ENCODE measurements at places on chromosomes 1 and 21.
A peak's percentile ranks its signal among the peaks of the same experiment; 100 is the strongest.

DNA sequence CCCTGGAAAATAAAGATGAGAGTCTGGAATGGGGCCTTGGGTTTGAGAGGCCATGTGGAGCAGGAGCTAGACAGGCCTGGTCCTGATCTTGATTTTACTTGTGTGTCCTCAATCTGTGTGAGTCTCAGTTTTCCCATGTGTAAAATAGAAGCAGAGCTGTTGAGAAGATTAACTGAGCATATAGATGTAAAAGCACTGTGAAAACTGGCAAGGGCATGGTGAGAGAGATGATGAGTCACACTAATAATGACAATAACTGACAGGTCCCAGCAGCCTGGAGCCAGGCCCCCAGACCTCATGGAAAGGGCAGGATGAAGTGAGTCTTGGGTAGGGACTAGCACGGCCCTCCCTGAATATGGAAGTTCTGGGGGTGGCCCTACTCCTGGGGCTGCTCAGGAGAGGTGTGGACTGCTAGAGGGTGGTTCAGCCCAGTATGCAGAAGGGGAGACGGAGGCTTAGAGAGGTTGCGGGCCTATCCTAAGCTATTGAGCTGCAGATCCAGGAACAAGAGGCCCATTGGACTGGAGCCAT lies 2.8 kb upstream of the AHDC1 start:
- peak; percentile 23 for DNase-seq

DNA sequence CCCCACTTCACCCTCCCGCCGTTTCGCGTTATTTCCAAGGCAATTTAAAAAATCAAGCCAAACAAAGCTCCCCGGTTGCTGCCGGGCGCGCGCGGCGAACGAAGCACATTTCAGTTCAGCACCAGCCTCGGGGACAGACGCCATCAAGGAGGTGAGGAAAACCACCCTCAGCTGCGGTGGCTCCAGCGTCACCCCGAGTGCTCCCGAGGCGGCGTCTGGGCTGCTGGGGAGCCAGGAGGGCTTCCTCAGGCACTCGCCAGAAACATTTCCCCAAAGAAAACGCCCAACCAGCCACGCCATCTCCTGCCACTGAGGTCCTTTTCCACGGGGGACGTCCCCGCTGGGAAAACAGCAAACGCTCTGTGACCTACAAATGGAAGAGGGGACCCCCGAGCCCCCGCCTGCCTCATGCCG lies 623 bp downstream of the GNG4 start:
- peak; percentile 74 for DNase-seq

- no peak for DNase-seq
Measured at GRCh38 chr1:71264039-71264438, 183.2 kb upstream of the ZRANB2 start.

DNA sequence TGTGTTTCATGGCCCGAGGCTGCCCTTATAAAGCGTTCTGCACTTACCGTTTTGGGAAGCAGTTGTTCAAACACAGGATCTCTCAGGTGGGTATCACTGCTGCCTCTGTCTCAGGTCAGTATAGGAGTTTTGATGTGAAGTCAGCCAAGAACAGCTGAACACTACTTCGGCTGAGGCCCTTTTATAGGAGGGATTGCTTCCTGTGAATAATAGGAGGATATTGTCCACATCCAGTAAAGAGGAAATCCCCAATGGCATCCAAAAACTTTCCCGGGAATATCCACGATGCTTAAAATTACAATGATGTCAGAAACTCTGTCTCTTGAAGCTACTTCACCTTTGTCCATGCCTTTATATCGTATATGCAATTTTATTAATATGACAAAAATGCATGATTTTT lies at the start of gene SELE:
TSS of gene SELE (minus strand) at position 156 of the 400 bp plus-strand sequence. CDS start 467 bp downstream, outside the sequence.
- DNase-seq, result no peak

DNA sequence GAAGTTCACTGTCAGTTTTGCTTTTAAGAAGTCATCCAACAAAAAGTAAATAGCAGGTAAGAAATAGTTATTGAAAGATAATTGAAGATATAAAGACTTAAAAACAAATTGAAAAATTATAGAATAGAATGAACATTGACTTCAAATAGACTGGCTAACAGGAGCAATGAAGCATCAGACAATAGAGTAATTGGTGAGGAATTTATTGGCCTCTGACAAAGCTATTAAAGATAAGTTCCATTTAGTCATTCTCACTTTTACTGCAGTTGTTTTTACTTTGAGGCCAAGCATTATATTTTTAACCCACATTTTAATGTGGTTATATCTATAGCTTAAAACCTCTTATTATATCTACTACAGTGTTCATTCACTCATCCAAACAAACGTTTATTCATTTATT lies 228.8 kb upstream of the ADGRL2 start:
- no peak for DNase-seq

DNA sequence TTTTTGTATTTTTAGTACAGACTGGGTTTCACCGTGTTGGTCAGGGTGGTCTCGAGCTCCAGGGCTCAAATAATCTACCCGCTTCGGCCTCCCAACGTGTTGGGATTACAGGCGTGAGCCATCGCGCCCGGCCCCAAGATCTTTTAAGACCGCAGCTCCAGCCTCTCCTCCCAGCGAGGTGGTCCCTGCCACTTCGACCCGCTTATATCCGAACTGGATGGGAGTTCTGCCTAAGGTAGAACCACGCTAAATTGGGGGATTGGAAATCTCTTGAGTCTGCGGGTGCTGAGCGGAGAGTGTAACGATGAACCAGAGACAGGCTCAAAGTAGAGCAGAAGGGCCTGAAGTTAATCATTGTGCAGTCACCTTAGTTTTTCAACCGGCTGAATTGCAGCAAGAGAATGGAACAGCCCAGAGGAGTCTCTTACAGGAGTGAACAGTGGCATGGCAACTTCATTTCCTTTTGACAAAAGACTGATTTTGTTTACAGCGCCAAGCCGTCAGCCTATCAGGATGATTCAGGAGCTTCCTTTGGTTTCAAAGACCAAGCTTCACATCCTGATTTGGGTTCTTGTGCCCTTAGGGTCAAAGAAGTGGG lies 726 bp upstream of the CYB5R1 start:
- peak; percentile 29 for DNase-seq

DNA sequence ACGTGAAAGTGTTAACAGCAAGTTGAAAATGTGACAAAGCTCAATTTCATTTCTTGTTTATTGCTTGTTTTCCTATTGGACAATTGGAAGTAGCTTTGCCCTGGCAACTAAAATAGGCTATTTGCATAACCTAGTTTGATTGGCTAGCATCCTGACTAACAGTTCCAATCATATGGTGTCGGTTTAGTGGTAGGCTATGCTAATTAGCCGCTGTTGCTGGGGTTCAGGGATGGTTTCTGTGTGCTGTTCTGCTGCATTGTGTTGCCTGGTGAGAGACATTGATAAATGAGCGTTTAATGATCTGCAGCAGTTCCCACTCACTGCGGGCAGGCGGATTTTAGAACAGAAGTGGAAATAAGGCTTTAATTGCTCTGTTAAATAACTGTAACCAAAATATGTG lies 68.5 kb downstream of the DYRK1A start:
- peak; percentile 89 for DNase-seq

- peak; percentile 55 for DNase-seq
Measured at GRCh38 chr1:97190326-97190725, 468.7 kb downstream of the PTBP2 start.

- no peak for DNase-seq
Measured at GRCh38 chr1:166903232-166903631, 27.2 kb upstream of the TADA1 start.

DNA sequence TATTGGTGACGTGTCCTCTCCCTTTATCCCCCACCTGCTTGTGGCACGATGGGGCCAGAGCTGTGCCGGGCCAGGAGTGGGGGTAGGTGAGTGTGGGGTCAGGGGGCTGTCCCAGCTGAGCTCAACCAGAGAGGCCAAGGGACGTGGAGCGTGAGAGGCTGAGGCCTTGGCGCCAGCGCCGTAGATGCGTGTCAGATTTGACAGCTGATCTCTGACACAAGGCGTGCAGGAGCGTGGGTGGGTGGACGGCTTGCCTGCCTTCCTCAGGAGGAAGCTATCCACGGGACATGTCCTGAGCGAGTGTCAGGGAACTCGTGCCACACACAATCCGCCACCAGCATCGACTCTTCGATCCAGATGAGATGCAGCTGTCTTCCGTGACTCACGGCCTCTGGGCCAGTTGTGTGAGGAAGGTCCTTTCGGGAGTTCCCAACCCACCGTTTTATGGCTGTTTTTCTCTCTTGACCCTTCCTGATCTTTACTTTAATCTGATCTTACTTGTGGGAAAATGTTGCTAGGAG lies 56.7 kb downstream of the SPSB1 start:
- no peak for DNase-seq

DNA sequence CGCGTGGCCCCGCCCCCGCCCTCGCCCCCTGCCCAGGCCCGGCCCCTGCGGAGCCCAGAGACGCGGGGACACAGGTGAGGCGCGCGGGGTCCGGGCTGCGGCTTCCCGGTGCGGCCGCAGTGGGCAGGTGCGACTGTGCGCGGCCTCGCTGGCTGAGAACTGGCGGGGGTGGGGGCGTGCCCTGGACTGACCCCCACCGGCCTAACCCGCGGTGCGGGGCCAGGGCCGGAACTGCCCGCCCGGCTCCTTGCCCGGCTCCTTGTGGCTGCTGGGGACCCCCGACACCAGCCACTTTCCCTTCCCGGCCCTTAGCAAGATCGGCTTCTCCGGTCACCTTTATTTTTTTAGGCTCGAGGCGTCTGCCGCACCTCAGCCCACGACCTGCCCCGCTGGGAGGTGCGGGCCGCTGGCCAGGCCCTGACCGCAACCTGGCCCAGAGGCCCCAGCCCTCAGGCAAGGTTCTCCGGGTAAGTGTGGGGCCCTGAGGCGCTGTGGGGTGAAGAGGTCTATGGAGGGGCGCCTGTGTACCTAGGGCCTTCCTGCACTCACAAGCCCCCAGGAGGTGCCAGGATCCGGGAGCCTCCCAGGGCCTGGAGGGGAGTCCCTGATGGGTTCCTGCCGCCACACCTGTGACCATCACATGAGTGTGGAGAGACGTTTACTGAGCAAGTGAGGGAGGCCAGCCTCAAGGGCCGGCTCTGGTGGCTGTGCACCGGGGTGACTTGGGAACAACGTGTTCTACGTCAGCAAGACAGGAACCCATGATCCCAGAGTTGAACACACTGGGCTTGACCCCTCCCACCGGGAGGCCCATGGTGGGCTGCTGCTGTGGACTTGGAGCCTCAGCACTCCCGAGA lies at the start of gene SMIM1:
TSS of gene SMIM1 (plus strand) at position 35 of the 857 bp plus-strand sequence. CDS start 2,625 bp downstream, outside the sequence.
- DNase-seq, result no peak

GRCh38 chr1:930633-931138 lies 7.0 kb downstream of the SAMD11 start:
- DNase-seq, result no peak

GRCh38 chr1:81671038-81671437 lies 129.7 kb upstream of the ADGRL2 start:
- no peak for DNase-seq

GRCh38 chr1:58809325-58810010 lies 25.6 kb upstream of the JUN start:
- DNase-seq, result no peak

- no peak for DNase-seq
Measured at GRCh38 chr1:198423673-198424072, 116.8 kb downstream of the ATP6V1G3 start.

- DNase-seq, result no peak
Measured at GRCh38 chr21:36948686-36949085, 17.8 kb downstream of the HLCS start.

DNA sequence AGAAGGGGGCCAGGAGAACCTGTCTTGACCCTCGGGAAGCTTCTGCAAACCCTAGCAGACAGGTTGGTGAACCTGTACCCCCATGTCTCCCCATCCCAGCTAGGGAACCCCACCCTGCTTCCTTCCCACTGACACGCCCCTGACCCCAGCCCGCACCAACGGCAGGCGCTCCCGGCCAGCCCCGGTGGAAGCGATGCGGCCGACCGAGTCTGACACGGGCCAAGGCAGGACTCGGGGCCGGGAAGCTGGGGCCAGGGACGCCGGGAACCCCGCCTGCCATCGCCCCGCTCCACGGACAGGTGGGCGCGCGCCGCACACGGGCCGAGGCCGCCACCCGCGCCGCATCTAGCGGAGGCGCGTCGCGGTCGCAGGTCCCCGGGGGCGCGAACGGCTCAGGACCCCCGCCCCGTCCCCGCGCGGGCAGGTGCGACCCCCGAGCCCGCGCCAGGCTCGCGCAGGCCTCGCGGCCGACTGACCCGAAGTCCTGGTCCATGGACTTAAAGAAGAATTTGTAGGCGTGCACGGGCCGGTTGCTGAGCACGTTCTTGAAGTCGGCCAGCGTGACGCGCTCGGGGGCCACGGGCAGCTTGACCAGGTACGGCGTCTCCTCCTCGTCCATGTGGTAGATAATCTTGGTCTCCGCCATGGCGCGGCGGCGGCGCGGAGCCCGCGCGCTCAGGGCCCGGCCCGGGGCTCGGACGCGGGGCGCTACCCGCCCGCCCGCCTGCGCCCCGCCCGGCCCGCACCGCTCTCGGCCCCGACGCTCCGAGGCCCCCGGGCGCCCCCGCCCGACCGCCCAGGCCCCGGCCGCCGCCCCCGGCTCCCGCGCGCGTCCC lies 580 bp downstream of the DVL1 start:
- DNase-seq, result peak; percentile 34

DNA sequence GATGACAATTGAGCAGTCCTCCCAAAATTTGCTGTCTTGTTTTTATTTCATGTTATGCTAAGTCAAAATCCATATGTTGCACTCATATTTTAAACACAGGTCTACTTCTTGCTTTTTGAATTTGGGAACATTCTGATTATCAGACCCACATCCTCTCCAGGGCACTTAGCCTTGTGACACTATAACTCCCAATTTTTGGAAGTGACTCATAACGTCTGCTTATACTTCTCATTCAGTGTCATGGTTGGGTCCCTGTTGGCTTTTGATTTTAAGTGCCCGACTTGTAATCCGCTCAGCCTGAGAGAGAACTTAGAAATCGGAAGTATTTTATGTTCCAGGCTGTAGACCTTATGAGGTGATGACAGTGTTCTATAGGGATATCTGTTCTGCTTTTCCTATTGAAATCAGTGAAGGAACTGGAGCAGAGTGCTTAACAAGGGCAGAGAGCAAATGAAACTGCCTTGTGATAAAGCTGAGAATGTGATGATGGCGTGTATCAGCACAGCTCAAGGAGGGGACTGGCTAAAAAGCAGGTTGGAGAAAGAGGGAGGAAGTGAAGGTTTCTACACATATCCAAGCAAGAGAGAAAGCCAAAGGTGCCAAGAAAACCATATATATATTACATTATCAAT lies 136.0 kb downstream of the HLX start:
- no peak for DNase-seq

DNA sequence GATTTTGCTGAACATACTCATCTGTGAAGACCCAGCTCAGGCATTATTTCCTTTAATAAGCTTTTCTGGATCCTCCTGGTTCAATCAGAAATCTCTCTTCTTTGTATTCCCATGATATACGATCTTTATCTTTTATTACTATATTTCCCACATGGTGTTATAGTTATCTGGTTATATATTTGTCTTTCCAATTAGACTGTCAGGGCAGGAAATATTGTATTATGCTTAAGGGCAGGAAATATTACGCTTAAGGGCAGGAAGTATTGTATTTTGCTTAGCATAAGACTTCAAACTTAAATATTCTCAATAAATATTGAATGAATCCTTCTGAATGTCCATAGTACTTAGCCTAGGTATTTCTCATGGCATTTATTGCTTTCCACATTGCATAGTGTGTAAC lies 122.2 kb downstream of the COQ8A start:
- DNase-seq, result no peak

GRCh38 chr1:23013657-23014056 lies 2.0 kb downstream of the TEX46 start:
- DNase-seq, result peak; percentile 16

Measured in ACHN (cell line).